ENCODE measurements at places on chromosomes 6 and 20.

DNA sequence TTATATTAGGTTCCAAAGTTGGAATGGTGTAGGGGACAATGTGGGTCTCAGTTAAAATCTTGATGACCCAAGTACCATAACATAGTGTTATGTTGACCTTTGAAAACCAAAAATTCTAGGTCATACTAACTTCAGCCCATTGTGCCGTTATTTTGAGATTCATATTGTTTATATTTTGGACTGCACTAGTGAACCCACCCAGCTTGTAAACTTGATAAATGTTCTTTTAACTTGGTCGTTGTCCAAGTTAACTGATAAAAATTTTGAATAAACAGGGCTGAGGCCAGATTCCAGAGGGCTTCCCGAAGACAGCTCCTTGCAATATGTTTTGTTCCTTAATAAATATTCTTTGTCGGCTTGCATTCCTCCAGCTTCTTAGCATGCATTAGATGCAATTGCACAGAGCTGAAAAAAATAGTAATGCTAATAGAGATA, 90.3 kb downstream of the BCAS1 start:
- no peak for DNase-seq

DNA sequence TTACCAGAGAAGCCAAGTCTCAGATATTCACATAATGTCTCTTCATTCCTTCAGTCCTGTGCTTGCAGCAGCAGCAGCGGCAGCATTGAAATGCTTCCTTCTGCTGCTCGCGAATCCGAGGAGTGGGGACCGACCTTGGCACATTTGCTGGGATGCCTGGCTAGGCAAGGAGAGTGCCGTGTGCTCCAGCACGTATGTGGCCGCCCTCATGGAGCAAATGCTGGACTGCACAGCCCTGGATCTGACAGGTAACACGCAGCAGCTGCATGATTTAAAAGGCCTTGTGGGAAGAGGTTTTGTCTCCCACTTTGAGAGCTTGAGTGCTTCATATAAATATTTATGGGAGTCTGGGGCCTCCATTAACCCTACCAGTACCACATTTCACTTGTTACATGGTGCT, 9.9 kb downstream of the MAFB start:
- no peak for DNase-seq

DNA sequence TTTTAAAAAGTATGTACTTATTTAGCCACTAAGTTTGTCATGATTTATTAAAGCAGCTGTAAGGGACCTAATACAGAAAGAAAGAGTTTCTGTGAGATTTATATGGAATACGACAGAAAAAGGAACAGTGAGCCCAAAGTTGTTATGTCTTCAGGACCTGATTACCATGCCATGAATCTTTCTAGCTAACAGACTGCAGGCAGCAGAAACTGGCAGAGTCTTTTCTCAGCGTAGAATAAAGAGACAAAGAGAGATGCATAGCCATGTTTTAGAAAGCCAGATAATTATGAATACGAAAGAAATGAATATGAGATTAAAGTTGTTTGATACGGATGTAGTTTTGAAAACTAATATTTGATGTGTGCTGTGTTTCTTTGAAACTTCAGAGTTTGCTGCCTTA, 624.1 kb upstream of the ADGRB3 start:
- no peak for DNase-seq

DNA sequence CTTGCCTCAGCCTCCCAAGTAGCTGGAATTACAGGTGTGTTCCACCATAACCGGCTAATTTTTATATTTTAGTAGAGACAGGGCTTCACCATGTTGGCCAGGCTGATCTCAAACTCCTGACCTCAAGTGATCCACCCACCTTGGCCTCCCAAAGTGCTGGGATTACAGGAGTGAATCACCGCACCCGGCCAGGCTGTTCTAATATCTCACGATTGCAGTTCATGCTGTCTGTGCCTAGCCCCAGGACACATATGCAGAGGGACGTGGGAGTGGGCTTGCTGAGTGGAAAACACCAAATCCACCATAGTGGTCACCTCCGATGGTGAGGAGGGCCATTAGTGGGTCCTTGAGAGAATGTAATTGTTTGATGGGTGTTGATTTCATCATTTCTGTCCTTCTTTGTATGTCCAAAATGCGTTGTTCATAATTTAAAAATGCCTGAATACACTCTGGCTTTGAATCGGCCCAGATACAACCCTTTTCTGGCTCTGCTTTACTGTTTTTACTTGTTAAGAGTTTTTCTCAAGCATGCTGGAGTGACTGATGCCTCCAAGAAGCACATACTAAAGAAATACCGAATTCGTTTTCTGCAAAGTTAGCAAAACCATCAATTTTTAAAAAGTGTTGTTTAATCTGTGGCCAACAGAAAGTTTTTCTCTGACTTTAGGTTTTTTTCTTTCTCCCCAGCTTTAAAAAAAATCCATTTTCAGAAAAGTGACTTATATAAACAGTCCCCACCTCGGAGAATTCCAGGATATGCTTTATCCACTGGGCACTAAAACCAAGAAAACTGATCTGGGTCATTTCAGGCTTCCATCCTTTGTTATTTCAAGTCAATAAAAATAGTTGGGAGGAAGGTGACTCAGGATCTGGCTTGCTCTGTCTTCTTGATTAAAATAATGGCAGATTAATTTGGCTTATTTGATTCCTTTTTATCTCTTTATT, 18.8 kb upstream of the RALGAPA2 start:
- DNase-seq = no peak

DNA sequence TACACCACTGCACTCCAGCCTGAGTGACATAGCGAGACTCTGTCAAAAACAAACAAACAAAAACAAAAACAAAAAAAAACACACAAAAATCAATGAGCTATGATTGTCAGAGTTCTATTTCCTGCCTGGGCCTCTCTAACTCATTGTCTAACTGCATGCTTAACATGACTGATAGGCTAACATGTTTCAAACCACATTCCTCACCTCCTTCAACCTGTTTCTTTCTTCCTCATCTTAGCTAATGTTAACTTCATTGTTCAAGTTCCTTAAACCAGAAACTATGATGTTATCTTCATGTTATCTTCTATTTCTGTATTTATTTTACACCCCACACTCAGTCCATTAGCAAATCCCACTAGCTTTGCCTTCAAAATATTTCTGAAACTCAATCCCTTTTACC, 41.5 kb downstream of the BEND6 start:
- DNase-seq = no peak

DNA sequence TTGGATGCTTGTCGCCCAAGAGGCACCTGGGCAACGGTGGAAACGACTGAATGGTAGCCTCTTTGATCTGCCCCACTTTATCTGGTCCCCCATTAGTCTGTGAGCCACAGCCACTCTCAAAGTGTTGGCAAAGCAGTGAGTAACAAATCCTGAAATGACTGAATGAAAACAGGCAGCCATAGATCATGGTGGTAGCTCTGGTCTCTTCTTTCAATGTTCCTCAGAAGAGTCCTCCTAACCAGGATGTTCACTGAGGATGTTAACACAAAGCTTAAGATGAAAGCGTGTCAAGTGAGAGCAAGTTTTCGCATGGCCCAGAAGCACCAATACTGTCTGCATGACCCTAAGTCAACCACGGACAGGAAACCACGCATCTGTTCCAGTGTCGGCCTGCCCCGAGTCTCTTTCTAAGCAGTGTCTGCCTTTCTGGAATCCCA, 107.3 kb downstream of the IRF4 start:
- DNase-seq = peak; percentile 48

GRCh38 chr6:6518631-6519427, 69.7 kb upstream of the LY86 start:
- no peak for DNase-seq

- DNase-seq = no peak
Measured at GRCh38 chr20:11230999-11231398, 557.2 kb upstream of the JAG1 start.

Measured in CD4-positive, alpha-beta T cell treated with Interleukin-21 for 1 hour (primary cell).